ENCODE measurements at places on chromosomes 7 and 10. TPM values are rescaled to one million over a fixed set of nuclear protein-coding genes. Genes with fewer than 3 reads are reported as not detected.

LBX1 gene
- total RNA-seq: not detected

AGBL3 gene
- 7.6 TPM for total RNA-seq

HECW1 gene
- total RNA-seq: 0.50 TPM

VSTM4 gene
- 8.5 TPM for total RNA-seq

SDK1 gene
- total RNA-seq: 38.3 TPM

CISD1 gene
- total RNA-seq: 38.0 TPM

ZMIZ2 gene
- total RNA-seq: 127 TPM

GCK gene
- 0.25 TPM for total RNA-seq

ELFN1 gene
- total RNA-seq: 3.8 TPM

SCART1 gene
- total RNA-seq: 3.9 TPM

CSTF2T gene
- total RNA-seq: 24.9 TPM

GJD4 gene
- total RNA-seq: not detected

TBX20 gene
- total RNA-seq: not detected

DPYSL4 gene
- 0.60 TPM for total RNA-seq

CXCL12 gene
- total RNA-seq: 99.5 TPM

GRM3 gene
- not detected for total RNA-seq

DOCK4 gene
- total RNA-seq: 38.9 TPM

COA1 gene
- 49.6 TPM for total RNA-seq

IRF5 gene
- 27.1 TPM for total RNA-seq

LRRC17 gene
- total RNA-seq: 4.0 TPM

TET1 gene
- 2.2 TPM for total RNA-seq

PHYHIPL gene
- total RNA-seq: 12.0 TPM

TAS2R4 gene
- 2.5 TPM for total RNA-seq

NPC1L1 gene
- 0.88 TPM for total RNA-seq

ACTL6B gene
- total RNA-seq: not detected

EPDR1 gene
- total RNA-seq: 17.0 TPM

TMEM120A gene
- 47.0 TPM for total RNA-seq

FGL2 gene
- total RNA-seq: 96.9 TPM
